Effector CD8-positive, alpha-beta T cell (primary cell): ENCODE measurements at places on chromosomes 16 and 17.

DNA sequence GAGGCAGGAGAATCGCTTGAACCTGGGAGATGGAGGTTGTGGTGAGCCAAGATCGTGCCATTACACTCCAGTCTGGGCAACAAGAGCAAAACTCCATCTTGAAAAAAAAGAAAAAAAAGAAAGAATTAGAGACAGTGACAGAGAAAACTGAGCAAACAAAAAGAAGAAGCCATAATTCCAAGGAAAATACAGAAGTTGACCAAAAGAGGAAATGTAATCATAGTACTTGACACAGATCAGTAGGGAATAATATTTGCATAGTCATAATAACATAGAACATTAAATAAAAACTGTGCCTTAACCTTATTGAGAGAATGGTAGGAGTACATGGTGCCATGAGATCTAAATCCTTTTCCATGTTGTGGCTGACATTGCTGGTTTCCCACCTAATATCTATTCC, 14.7 kb upstream of the USP31 start:
- no peak for DNase-seq

DNA sequence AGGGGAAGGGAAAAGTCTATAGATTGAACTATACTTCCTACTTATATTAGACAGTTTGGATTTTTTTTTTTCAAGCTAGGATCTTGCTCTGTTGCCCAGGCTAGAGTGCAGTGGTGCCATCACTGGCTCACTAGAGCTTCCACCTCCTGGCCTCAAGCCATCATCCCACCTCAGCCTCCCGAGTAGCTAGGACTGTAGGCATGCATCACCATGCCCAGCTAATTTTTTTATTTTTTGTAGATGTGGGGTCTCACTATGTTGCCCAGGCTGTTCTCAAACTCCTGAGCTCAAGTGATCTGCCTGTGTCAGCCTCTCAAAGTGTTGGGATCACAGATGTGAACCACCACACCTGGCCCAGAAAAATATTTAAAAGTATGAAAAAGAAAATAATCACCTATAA, 121.0 kb upstream of the HAS3 start:
- DNase-seq: no peak

GRCh38 chr17:22270381-22270780, 578.1 kb downstream of the KCNJ18 start:
- no peak for DNase-seq

GRCh38 chr16:54932737-54933254, 2.1 kb downstream of the IRX5 start:
- DNase-seq: no peak

GRCh38 chr16:71609066-71609465, 16.9 kb upstream of the MARVELD3 start:
- no peak for DNase-seq

DNA sequence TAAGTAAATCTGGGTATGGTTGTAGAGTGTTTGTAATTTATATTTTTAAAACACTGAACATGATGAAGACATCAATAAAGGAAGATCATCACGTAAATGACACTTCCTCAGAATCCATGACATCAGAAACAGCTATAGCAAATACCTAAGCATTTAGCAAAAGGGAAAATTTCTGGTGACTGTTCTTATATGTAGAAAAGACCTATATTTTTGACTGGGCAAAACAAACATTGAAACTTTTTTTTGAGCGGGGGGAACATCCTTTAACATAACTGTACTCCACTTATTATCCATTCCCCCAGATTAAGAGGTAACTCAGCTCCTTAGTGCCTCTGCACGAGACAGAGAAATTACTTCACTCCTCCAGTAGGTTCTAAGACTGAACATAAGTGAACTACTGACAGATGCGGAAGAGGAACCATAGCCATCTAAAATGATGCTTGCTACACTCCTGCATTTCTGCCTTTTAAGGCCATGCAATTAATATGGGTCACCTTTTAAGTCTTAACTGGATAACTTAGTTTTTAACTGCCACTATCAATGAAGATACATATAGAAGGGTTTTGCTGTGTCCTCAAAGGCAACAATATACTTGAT, 9.4 kb downstream of the CRYBA1 start:
- no peak for DNase-seq

DNA sequence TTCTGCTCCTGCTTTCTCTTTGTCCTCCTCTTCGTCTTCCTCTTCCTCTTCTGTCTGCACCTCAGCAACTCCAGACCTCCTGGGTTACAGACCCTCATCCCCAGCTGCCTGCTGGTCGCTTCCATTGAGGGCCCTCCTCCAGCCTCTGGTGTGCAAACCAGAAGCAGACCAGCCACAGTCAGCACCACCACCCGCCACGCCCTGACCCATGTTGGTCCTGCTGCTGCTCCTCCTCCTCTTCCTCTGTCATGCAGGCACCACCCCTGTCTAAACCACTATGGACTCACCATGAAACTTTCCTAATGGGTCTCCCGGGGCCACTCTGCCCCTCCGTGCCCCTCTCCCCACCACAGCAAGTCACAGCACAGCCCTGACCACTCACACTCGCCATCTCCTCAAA, 11.4 kb upstream of the OGFOD3 start:
- no peak for DNase-seq

GRCh38 chr17:17177176-17177575, 29.0 kb downstream of the PLD6 start:
- DNase-seq: no peak

- no peak for DNase-seq
These were observed 217.3 kb upstream of the IRX3 start for GRCh38 chr16:54503856-54504219.

DNA sequence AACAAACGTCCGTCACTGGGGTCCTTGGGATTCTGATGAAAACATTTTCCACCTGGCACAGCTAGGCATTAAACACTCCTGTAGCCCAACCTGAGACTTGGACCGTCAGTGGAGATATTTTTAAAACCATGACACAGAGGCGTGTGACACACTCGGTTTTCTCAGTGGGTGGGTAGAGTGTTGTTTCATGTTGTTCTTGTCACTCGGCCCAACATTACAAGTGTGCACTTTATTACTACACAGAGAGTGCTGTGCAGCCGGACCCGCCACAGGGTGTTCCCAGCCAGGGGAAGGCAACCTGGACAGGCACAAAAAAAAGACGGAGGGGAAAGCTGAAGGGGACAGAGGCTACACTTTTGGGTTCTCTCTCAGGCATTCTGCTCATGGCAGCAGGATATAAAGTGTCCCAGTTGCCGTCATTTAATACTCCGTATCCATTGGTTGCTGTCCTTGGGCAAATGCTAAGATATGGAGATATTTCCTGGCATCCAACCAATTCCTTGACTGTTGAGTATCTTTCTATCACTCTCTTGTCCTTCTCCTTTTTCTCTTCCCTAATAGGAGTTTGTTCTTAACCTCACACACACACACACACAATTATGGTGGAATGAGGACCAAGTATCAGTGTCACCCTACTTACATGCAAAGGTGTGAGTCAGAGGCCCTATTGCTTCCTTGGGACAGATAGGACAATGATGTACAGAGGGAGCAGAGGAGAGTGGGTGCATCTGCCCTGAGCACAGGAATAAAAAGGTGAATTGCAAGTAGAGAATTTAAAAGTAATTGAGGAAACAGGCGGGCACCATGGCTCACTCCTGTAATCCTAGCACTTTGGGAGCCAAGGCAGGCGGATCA, 154.1 kb upstream of the SOX9 start:
- no peak for DNase-seq

DNA sequence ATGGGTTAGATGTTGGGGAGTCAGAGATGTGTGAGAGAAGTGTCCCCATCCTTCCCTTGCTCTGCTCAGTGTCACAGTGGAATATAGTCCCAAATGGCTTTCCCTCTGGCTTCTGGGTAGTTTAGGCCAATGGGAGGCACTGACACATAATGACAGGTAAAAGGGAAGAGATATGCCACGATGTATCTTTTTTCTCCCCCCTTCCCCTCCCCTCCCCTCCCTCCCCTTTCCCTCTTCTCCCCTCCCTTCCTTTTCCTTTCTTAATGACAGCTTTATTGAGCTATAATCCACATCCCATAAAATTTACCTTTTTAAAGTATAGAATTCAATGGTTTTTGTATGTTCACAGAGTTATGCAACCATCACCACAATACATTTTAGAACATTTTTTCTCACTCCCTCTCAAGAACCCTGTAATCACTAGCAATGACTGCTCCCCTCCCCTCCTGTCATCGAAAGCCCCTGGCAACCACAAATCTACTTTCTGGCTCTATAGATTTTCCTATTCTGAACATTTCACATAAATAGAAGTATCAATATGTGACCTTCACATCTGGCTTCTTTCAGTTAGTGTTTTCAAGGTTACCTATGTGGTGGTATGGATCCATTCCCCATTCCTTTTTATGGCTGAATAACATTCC, 617 bp upstream of the CCR7 start:
- DNase-seq: no peak

GRCh38 chr17:69066482-69066881, 5.8 kb upstream of the ABCA9 start:
- DNase-seq: no peak

- no peak for DNase-seq
These were observed 48.1 kb upstream of the SIAH1 start for GRCh38 chr16:48433116-48433849.

DNA sequence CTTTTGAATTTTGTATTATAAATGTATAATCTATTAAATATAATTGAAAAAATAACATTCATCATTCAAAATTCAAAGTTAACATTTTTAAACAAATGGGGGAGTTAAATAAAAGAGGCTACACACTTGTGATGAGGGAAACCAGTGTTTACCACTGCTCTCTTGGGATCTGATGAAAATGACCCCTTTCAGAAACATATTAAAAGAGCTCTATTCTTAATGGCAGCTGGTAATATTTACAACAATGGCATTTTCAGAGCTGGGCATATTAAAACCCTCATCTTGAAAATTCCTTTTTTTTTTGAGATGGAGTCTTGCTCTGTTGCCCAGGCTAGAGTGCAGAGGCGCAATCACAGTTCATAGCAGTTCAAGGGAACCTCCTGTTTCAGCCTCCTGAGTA, 19.3 kb upstream of the FLCN start:
- DNase-seq: no peak

GRCh38 chr17:3788200-3788599, 12.8 kb downstream of the ITGAE start:
- DNase-seq: no peak

DNA sequence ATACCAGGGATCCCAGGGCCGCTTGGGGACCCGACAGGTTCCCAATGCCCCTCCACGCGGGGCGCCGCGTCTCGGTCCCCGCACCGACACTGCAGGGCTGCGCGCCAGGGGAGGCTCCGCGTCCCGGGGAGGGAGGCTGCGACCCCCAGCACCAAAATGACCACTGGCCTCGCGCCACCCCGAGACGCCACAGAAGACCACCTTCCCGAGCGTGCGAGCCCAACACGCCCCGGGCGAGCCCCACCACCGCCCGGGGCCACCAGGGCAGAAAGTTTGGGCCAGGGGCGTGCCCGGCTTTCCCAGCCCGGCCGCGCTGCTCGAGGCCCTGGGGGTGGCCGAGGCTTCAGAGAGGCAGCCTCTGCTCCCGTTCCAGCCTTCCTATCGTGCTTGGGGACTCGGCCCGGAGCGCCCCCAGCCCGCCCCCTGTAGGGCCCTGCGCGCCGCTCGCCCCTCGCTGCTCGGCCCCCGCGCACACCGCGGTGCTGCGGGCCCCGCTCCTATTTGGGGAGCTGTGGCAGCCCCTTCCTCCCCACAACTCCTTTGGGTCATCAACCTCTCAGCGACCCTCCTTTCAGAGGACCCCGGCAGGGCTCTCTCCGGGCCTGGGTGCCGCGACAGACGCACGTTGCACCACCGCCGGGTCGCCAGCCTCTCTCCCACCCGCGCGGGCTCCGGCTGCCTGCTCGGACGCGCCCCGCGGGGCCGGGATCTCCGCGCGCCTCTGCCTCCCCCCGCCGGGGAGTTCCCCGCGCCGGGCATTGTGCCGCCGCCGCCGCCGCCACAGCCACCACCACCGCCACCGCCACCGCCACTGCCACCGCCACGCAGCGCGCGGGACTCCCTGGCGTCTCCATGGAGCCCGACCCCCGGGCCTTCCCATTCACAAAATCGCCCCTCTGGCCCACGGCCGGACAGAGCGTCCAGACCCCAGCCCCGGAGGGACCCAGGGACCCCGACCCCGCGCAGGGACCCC, 892 bp downstream of the RBFOX3 start:
- DNase-seq: no peak

- no peak for DNase-seq
These were observed 3.1 kb downstream of the PRSS21 start for GRCh38 chr16:2819939-2820835.

GRCh38 chr16:85655216-85656129, 33.3 kb downstream of the GINS2 start:
- DNase-seq: no peak

GRCh38 chr17:55117164-55117563, 147.6 kb upstream of the HLF start:
- no peak for DNase-seq

- DNase-seq: no peak
These were observed 2.2 kb upstream of the AURKB start for GRCh38 chr17:8212312-8213180.

DNA sequence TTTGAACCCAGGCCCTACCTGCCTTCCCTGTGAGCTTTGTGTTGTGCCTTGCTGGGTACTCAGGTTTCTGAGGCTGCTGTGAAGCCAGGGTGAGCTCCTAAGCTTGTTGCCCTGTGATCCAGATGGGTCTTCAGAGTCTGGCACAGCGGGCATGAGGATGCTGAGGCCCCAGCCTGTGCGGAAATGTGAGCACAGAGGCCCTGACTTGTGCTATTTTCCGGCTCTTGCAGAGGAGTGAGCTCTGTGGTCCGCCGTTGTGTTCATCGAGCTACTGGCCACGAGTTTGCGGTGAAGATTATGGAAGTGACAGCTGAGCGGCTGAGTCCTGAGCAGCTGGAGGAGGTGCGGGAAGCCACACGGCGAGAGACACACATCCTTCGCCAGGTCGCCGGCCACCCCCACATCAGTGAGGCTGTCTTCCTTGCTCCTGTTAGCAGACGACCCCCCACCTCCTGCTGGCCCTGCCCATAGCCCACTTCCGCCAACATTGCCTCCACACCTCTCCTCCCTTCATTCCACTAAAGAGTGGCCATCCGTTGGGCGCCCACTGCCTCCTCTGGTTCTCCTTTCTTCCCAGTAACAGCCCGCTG, 2.7 kb downstream of the PHKG2 start:
- no peak for DNase-seq

DNA sequence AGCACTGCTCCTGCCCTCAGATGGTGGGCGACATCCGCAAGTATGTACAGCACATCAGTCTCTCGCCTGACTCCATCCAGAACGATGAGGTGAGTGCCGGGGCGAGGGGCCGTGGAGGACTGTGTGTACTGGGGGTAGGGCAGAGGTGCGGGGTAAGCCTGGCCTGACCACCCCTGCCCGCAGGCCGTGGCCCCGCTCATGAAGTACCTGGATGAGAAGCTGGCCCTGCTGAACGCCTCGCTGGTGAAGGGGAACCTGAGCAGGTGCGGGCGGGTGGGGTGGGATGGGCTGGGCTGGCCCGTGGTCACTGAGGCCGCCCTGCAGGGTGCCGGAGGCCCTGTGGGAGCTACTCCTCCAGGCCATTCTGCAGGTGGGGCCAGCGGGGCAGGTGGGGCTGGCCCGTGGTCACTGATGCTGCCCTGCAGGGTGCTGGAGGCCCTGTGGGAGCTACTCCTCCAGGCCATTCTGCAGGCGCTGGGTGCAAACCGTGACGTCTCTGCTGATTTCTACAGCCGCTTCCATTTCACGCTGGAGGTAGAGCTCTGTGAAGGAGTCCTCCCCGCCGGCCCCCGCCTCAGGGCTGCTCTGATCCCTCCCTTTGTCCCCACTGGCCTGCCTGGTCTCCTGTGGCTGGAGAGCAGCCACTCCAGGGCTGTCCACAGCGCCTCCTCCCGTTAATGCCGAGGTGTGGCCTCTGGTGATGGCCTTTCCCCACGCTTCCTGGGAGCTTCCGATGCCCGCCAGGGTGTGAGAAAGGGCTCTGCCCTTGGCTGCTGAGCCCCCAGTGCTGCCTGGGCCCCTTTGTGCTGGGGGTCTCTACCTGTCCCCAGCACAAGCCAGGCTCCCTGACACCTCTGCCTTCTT, 5.0 kb downstream of the TSR3 start:
- no peak for DNase-seq
